Heart left ventricle (tissue), 16 donors: ENCODE measurements at places on chromosomes 13 and 19. TPM values are rescaled to one million over a fixed set of nuclear protein-coding genes. Genes with fewer than 3 reads are reported as not detected.

DNA sequence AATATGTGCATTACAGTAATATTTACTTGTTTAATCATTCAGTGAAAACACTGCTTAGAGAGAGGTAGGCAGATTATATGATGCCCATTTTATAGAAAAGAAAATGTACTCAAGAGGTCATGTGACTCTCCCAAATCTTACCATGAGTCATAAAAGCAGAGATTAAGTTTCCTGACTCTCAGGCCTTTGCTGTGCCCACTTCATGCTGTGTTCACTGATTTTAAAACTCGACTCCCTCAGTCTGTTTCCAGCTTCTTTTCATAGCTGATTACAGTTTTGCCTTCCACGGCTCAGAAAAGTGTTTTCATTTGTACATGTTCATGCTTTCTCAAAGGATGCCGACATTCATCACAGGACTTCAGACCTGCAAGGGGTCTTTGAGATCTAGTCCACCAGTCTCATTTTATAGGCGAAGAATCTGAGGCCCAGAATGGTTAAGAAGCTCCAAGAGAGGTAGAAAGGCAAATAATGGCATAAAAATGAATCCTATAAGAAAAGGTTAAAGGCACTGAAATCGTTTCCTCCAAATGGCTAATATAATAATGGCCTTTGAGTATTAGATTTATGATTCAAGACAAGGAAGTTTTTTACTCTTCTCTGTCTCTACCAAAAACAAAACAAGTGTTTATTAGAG lies 9.0 kb upstream of the IPO5 start:
- no peak overlapping the region for H3K4me3 ChIP-seq
- H3K4me1 ChIP-seq, result no peaks in the 10 kb centered on the region
- DNase-seq, result no peak
- H3K27me3 ChIP-seq, result no peaks in the 10 kb centered on the region
- no peak overlapping the region for H3K27ac ChIP-seq

DNA sequence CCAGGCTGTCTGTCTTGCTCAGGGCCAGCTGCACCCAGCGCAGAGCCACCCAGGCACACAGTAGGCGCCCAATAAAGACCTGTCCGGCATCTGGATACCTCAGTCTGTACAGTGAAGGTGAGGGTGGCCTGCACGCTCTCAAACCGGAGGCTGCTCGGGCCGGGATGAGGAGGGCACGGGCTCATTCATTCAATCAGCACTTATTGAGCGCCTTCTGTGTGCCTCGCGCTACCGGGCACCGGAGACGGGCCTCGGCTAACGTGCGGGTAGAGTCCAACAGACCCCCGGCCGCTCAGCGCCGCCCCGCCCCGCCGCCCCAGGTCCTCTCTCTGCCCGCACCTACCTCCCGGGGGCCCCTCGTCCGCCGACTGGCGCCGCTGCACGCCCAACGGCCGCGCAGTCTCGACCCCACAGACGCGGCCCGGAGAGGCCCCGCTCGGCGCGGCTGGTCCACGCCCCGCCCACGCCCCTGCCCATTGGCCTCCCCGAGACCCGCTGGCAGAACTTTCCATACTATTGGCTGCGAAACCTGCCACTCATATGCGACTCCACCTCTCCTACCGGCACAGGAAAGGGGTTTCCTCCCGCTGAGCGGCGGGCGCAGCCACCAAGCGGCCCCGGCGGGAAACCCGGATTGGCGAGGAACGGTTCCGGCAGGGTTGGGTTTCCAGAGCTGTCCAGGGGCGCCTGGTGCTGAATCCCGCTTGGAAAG lies at the start of gene SLC39A3:
TSS of gene SLC39A3 (minus strand) at position 416 of the 712 bp plus-strand sequence. CDS start 2,760 bp downstream, outside the sequence.
- H3K4me1 ChIP-seq, result peaks cover 15% of the 10 kb centered on the region
- DNase-seq, result peak; percentile 100
- H3K27me3 ChIP-seq, result no peaks in the 10 kb centered on the region

- H3K27me3 ChIP-seq, result no peaks in the 10 kb centered on the region
- DNase-seq, result no peak
These were observed 7.5 kb upstream of the GPR183 start for GRCh38 chr13:99314640-99315176.

GRCh38 chr13:30255696-30256095 lies 51.7 kb downstream of the KATNAL1 start:
- no peak for DNase-seq
- no peak overlapping the region for H3K27ac ChIP-seq
- H3K4me1 ChIP-seq, result peaks cover 8% of the 10 kb centered on the region
- no peak overlapping the region for H3K4me3 ChIP-seq
- H3K27me3 ChIP-seq, result no peaks in the 10 kb centered on the region
- peaks cover 22% of the 10 kb centered on the region for H3K36me3 ChIP-seq

Gene SIGLECL1
- total RNA-seq, result not detected

Gene TMEM255B
- total RNA-seq, result 4.4 TPM

Gene HS6ST3
- total RNA-seq, result 0.87 TPM

Gene ZNF799
- total RNA-seq, result 1.5 TPM

Gene KCNC3
- 1.8 TPM for total RNA-seq
